Ecto neural progenitor cell (in vitro differentiated cells): ENCODE measurements at places on chromosomes 2 and 18.

GRCh38 chr2:27086724-27087593 lies at the start of gene KHK:
Gene KHK (plus strand): TSS chr2:27086772. CDS start chr2:27087260, 488 bp downstream.
- DNase-seq: peak; percentile 79

- no peak for DNase-seq
Observed at GRCh38 chr2:188441288-188441947, 149.7 kb downstream of the GULP1 start.

DNA sequence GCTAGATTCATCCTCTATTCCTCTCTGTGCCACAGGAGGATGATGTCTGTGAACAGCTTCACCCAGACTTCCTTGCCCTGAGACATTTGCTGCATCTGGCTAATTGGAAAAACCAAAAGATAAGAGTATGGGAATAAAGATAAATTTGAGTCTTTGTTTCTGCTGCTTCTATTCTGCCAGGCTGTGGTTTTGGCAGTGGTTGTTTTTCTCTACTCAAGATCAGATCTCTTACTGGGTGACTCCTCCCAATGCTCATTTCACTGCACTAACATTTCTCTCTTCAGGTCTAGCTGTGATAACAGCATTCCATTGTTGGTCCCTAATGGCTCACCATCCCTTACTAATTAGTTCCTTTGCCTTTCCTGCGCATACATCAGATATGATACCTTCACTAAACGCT lies 89.5 kb downstream of the CALCRL start:
- no peak for DNase-seq

- no peak for DNase-seq
Observed at GRCh38 chr2:173239644-173240043, 115.0 kb upstream of the CDCA7 start.

- no peak for DNase-seq
Observed at GRCh38 chr2:147490401-147491261, 354.2 kb upstream of the ACVR2A start.

DNA sequence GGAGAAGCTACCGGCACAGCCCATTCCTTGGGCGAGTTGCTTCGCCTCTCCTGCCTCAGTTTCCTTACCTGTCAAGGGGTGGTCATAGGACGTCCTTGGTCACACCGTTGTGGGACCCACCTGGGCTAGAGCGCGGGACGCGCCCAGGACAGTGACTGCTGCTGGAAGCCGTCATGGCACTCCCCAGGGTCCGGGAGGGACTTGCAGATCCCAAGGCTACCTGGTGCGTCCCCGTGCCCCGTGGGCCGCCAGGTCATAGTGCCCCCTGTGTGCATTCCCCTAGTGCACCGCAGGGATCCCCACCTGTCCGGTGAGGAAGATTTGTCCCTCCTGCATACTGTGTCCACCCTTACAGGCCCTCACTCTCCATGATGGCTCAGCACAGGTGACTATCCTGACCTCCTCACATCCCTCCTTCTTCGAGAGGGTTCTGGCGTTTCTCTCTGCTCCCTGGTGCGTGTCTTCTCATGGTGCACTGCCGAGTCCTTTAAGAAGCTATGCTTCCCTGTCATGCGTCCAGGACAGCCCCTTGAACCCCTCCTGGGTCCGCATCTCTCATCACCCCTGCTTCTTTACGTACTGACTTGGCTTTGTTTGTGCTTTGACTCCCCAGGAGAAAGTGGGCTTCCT lies 886 bp upstream of the STK25 start:
- peak; percentile 66 for DNase-seq

DNA sequence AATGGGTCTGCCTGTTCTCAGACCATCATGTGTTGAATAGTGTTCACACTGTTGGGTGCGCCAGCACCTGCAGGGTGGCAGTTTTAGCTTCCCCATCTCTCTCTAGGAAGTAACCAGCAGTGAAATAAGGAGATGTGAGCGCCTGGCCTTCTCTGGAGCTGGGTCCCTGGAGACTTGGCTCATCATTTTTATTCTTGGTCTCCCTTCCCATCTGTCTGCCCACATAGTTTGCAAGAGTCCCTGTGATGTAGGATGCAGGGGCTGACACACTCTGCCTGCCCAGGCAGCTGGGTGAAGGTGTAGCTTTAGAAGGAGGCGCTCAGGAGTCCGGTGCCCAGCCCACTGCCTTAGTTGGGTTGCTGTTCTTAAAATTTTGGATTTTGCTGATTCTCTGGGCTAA lies 172.2 kb downstream of the LDLRAD4 start:
- no peak for DNase-seq

DNA sequence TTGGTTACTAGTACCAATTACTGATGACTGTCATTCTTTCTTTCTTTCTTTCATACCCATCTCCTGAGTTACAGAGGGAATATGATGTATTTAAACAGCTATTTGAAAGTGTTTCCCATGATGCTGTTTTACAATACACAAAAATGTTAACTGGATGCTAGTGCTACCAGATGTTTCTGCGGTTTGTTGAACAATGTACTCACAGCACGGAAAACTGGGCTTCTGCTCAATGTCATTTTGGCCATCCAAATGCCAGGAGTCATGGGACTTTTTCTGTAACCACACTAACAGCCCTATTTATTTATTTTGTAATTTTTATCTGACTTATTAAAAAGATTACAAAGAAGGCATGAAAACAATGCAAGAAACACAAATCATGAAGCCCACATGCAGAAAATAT lies 313.8 kb downstream of the RIT2 start:
- no peak for DNase-seq

DNA sequence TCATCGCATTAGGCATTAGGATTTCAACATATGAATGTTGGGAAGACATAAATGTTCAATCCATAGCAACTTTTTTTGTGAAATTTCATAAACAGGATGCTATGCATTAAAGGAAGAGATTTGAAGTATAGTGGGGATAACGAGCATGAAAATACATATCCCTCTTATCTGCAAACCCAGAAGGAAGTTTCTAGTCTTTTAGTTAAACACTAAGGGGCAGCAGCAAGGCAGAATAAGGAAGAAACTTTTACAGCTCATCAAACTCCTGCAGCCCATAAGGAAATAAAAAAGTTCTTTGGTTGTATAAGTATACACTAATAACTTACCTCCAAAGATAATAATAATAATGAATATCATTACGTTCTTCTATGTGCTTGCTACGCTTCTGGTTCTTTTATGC lies 81.5 kb downstream of the CD226 start:
- DNase-seq: no peak

DNA sequence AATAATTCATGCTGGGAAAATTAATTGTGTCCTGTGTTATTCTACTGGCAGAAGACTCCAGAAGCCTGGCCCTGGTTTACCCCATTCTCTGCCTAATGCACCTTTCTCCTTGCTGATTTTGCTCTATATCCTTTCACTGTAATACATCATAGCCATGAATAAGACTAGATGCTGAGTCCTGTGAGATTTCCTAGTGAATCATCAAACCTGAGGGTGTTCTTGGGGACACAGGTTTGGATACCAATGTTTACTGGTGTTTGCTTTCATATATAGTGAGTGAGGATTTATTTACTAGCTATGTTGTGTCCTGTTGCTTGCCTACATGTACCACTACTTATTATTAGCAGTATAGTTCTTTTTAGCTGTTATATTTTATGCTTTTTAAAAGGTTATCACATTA lies 6.5 kb downstream of the METTL5 start:
- DNase-seq: no peak

DNA sequence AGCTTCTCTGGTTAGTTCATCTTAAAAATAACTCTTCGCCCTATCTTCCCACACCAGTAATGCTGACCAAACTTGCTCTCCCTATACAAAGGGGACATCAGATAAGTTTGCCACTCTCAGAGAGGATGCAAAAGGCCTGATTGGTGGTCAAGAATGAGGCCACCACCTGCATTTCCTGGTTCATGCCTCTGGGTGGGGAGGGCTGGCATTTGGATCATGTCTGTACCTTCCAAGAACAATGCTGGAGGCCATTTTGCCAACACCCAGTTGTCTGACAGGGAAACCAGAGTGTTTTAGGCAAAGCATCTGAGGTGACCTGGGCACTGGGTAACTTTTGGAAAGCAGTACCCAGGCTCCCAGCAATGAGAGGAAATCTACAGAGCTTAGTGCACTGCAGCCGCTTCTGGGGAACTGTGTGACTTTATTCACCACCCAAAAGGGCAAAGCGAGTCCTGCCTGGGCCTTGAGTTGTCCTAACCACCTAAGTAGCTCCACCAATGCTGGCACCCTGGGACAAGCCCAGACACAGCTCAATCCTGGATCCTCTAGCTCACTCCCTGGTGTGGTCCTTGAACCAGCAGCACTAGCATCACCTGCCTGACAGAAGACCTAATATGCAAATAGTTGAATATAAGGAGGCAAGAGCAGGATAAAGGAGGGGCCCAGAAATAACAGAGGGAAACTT lies 35.1 kb downstream of the CAPN13 start:
- peak; percentile 25 for DNase-seq

DNA sequence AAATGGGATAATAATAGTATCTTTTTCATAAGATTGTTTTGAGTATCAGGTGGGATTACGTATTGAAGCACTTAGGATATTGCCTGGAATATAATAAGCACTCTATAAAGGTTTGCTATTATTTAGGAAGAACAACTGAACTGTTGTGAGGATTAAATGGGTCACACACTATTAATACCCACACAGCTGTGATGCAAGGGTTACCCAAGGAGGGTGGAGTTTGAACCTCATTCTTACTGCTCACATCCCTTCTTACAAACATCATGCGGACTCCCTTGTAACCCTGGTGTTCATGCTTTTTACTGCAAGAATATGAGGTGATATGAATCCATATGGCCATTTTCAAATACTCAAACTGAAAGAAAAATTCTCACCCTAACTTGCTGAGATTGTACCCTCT lies 113.5 kb downstream of the KCTD1 start:
- DNase-seq: no peak

DNA sequence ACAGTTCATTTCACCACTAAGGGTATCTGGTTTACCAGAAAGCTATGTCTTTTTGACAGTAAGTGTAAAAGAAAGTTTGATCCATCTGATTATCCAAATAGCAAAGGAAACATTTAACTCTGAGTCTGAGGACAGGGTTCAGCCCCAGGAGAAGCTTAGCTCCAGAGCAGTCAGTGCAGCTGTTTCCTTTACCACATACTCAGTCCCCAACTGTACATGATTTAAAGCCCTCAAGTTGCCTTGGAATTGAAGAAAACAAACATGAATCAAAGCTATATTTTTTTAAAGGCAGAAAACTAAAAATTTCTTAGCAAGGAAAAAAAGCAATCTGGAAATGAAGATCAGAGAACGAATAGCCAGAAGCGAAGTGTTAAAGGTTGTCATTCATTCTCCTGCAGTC lies 746.0 kb downstream of the METTL4 start:
- no peak for DNase-seq

DNA sequence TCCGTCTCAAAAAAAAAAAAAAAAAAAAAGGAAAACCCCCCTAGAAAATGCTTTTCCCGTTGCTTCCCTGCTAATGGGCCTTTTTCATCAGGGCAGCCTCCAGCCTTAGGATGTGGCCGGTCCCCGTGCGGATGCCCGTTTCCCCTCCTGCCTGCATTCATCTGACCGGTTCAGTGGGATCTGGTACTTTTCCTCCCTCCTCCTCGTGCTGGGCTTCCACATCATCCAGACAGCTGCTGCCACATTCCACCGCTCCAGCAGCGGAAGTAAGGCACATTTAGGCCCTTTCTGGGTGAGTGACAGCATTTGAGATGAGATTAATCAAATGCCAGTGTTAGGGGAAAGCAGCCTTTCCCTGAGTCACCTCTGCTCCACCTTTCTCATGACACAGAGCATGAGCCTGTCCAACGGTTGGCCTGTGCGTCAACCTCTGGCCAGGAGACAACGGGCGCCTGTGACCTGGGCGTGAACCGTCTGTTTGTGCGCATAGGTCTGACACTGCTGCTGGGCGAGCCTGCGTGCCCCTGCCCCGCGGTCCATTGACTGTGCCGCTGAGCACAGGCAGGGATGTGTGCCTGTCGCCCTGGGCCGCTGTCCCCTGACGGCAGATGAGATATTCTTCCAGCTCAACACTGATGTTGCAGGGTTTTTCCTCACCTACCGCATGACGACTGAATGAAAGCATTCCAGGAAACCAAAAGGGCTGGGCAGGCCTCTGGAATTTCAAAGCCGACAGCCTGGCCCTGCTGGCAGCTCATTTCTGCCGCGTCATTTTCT lies 174.0 kb downstream of the TGIF1 start:
- DNase-seq: peak; percentile 84

DNA sequence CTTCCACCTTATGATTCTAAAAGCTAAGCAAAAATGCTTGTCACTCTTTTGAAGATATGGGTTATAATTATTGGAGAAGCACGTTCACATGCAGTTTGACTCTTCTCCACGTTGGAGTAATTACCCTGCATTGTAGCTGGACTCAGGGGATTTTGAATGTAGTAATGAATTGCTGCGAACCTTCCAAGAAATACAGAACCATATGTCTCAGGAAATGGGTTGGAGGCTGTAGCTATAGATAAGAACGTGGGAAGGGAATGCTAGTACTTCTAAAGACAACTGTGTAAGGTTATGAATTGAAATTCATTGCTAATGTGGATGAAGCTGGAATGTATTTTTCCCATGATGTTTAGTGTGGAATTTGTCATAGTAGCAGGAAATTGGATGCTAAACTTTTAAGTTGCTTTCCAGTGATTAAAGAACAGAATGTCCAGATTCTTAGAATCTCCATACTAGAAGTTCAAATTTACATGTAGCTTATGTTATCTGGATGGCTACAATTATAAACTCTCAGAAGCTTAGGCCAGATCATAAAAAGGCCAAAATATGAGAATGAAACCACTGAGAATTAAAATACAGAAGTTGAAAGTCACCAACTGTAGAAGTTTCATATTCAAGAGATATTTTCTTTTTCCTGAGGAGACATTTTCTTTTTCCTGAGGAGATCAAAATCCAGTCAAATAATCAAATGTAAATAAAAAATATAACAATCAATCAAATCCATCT lies 27.3 kb upstream of the SPOPL start:
- DNase-seq: no peak

DNA sequence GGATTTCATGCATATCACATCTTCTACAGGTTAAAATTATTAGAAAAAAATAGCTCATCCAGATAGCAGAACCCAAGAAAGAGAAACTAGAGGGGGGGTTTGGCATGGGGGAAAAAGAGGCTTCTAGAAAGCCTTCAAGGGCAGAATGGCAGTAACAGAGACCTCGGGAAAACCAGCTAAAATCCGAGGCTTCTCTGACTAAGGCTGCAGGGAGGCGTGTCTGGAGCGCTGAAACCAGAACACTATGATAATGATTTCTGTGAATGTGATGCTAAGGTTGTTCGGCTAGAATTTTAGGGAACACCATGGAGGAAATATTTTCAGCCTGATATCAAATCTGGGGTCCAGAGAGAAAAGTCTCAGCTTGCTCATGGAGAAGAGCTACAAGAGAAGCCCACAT lies 73.0 kb downstream of the ATP8B1 start:
- no peak for DNase-seq

GRCh38 chr18:2845172-2845571 lies 1.6 kb upstream of the EMILIN2 start:
- no peak for DNase-seq
